Mesenchymal stem cell (in vitro differentiated cells and primary cell): ENCODE measurements at places on chromosomes 12 and 14.

- no peak for DNase-seq
Observed at GRCh38 chr14:104248203-104249055, 110.0 kb downstream of the KIF26A start.

- DNase-seq: no peak
Observed at GRCh38 chr14:20775043-20775442, 6.0 kb upstream of the RNASE6 start.

DNA sequence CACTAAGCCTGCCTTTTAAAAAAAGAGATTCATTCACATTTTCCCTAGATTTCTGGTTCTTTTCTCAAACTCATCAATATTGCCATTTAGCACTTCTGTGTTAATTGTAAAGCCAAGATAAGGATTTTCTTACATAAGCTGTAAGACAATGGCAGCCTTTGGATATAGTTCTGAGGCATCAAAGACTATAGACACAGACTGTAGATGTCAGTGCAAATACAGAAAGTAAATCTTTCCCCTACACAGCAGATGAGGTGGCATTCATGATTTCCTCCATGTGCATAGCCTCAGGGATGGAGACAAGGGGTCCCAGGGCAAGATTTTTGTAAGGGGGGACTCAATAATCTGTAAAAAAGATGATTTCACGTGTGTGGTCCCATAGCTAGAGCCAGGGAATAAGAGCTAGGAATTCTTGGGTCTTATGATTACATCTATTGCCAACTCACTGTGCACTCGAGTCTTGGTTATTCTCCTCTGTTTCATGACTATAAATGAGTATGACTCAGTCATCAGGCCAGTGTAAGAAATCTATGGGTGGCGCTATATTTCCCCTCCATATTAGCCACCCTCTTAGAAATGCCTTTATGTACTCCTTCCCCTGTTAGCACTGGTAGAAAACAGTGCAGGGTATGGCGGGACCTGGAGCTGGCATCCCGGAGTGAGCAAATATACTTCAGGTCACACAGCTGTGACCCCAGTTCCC is 207.5 kb downstream of the EXOC5 start:
- DNase-seq: no peak

GRCh38 chr12:4446335-4446734 is 720 bp upstream of the FGF6 start:
- no peak for DNase-seq

DNA sequence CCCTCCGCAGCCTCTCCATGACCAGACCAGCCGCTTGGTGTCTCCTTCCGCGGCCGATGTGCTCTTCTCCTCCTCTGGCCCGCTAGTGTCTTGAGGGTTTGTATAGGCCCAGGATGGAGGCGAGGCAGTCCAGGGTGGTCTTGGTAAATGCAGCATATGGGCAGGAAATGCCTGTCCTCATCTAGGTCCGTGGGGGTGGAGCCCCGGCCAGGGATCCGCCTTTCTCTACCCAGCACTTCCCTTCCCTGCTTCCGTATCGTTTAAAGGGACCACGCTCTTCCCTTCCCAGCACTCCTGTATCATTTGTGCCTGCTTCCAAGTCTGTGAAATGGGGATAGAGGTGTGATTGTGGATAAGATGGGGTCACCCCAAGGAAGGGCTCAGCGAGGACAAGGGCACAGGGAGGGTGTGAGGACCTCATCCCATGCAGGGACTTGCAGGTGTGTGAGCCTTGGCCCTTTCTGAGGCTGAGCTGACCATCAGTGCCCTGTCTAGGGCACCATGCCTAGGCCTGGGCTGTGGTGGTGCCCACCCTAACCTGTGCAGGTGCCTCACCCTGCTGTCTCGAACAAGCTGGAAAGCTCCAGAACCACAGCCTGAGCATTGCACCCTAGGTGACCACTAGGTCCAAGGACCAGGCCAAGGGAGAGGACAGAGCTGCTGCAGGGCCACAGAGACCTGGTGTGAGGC is 326.8 kb upstream of the RTL1 start:
- DNase-seq: no peak

- DNase-seq: peak; percentile 98
Observed at GRCh38 chr14:76203086-76204001, 51.6 kb downstream of the GPATCH2L start.

- DNase-seq: no peak
Observed at GRCh38 chr14:99201351-99202073, 70.5 kb downstream of the BCL11B start.

- no peak for DNase-seq
Observed at GRCh38 chr12:12331244-12331771, 18.7 kb downstream of the MANSC1 start.
